ENCODE measurements at places on chromosomes 2 and 18.

DNA sequence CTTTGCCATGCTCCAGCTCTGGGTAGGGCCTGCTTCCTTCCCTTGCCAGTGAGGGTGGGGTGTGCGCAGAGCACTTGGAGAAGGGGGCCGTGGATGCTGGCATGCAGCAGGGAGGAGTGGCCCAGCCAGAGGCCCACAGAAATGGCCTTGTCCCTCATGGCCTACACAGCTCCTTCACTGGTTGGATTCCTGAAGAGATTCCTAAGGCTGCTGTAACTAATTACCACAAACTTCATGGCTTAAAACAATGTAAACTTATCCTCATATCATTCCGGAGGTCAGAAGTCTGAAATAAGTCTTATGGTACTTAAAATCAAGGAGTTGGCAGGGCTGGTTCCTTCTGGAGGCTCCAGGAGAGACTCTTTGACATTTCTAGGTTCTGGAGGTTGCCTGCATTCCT is 195.2 kb downstream of the GLI2 start:
- no peak for DNase-seq

- no peak for DNase-seq
Measured at GRCh38 chr2:19607400-19607799, 249.0 kb upstream of the OSR1 start.

DNA sequence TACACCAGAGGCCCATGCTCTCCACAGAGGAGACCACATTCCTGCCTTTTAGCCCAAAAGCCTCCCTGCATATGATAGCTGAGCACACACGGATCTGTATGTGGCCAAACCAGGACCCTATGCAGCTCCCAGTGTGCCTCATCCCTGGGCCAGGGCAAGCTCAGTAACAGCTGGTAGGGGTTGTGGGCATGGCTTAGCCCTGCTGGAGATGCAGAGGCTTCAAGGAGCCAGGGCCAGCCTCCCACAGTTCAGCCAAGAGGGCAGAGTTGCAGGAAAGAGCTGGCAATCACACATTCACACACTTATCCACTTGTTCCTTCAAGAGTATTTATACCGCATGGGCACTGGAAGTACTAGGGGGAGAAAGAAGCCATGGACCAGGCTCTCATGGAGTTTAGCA is 1.6 kb upstream of the LIMS2 start:
- no peak for DNase-seq

DNA sequence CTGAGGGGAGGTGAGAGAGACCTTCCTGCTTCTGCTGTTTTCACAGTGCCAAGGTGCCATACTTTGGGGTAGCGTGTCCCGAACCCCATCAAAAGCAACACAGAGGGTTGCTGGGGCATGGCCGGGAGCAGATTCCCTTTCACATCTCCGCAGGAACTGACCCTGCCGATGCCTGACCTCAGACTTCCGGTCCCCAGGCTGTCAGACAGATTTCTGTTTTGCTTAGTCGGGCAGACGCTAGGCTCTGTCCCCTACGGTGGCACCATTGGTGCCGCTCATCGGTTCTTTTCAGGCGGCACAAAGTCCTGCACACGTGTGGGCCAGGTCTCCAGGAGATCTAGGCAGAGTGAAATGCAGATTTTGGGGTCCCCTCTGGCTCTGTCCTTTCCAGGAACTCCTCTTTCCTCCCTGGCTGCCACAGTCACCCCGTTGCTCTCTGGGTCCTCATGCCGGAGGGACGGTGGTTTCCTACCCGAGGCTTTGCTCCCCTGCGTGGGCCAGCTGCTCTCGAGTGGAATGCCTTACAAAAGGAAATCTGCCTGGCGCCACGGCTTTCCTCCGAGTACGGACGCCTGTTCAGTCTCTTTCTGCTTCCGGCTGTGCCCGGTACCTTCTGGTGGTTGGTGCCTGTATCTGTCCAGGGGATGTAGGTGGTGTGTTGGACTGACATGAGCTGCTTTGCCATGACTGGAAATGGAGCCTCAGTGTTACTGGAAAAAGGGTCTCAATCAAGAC is 39.3 kb downstream of the RTP5 start:
- DNase-seq = no peak

Measured in activated naive CD4-positive, alpha-beta T cell treated with anti-CD3 and anti-CD28 coated beads, Interleukin-2, amount 50 U/mL, for 16 hours (primary cell).